ENCODE measurements at places on chromosomes 6 and 20.

DNA sequence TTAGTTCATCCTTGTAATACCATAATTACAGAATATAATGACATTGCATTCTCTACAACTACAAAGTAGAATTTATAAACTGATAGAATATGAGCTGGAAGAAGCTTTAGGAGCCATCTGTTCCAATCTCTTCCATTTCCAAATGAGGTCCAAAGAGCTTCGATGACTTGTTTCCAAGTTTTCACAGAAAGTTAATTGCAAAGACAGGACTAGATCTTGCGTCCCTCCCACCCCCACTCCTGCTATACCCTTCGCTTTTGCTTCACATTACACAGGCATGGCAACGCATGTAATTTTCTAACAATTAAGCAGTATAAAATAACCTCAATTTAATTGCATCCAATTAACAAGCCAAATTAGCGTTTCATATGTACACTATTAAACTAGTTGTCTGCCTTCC lies 7.0 kb downstream of the HIVEP2 start:
- DNase-seq = no peak

DNA sequence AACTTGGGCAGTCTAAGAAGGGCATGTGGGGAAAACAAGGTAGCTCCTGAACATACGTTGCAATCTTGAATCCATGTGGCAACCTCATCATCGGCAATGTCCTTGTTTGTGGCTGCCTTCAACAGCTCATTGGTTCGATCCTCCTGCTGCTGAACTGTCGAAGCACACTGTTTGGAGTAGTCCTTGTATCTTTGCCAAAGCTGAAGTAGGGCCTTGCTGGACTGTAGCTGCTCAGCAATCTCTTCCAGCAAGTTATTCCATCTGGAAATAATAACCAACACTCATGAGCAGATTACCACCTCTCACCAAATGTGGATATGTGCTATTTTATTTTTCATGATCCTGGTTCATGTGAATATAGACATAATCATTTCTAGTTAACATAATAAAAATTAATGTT lies 413.3 kb downstream of the ESR1 start:
- DNase-seq = no peak

- no peak for DNase-seq
Observed at GRCh38 chr20:1484438-1485116, 6.6 kb downstream of the SIRPB2 start.

DNA sequence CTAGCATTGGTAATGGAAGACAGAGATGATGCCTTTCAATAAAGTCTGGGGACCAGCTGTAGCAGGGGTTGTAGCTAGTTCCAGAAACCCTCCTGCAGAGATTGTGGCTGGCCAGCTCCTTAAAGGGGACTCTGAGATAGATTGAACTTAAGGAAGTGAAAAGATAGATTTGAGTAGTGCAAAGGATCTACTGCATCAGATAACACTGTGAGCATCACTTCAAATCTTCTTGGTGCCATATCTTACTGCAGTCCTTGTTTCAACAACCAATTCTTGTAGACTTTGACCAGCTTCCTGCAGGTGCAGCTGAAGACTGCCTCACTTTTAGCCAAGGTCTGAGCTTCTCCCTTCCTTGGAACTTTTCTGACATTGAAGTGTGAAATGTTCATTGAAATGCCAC lies 14.8 kb upstream of the CEP162 start:
- DNase-seq = no peak

DNA sequence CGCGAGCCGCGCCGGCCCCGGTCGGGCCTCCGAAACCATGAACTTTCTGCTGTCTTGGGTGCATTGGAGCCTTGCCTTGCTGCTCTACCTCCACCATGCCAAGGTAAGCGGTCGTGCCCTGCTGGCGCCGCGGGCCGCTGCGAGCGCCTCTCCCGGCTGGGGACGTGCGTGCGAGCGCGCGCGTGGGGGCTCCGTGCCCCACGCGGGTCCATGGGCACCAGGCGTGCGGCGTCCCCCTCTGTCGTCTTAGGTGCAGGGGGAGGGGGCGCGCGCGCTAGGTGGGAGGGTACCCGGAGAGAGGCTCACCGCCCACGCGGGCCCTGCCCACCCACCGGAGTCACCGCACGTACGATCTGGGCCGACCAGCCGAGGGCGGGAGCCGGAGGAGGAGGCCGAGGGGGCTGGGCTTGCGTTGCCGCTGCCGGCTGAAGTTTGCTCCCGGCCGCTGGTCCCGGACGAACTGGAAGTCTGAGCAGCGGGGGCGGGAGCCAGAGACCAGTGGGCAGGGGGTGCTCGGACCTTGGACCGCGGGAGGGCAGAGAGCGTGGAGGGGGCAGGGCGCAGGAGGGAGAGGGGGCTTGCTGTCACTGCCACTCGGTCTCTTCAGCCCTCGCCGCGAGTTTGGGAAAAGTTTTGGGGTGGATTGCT lies 1.3 kb downstream of the VEGFA start:
- DNase-seq = peak; percentile 43

- DNase-seq = peak; percentile 41
Observed at GRCh38 chr6:73285674-73286283, 22.8 kb upstream of the KHDC1 start.

DNA sequence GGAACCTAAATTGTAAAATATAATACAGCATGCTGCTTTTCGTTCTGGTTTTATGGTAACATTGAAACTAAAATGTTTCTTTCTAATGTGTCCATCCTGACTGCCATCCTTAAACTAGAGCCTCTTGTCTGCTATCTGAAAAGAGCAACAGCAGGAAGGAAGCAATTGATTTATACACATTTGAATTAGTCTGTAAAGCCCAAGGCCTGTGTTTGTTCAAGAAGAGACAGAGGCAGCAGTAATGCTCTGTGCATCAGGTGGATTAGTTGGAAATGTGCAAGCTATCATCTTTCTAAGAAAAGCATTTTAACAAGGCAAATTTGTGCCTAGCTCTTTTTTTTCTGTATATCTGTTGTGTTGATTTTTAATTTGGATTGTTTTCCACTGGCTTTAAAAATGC lies 128.6 kb downstream of the SCAF8 start:
- DNase-seq = no peak

DNA sequence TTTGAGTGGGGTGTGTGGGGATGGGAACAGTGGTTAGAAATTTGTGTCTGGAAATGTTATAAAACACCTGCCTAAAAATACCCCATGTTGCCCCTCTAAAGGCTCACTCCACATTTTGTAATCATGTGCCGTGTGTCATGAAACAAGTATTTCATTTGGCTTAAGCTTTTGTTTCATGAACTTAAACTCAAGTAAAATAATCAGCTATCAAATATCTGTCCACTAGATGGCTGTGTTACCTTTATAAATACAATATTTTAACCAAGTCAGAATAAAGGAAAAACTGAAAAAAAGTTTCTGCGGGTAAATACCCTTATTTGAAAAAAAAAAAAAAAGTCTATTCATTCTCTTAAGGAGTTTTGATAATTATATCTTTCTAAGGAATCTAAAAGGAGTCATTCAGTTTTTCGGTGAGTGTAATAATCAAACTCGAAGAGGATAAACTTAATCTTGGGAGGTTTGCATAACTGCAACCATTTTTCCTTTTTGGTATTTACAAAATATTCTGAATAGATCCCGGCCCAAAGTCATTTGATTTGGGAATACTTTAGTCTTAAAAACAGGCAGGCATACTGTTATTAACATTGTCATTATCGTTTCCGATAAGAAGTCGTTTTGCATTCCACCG lies 29.9 kb upstream of the MTRF1L start:
- peak; percentile 59 for DNase-seq

DNA sequence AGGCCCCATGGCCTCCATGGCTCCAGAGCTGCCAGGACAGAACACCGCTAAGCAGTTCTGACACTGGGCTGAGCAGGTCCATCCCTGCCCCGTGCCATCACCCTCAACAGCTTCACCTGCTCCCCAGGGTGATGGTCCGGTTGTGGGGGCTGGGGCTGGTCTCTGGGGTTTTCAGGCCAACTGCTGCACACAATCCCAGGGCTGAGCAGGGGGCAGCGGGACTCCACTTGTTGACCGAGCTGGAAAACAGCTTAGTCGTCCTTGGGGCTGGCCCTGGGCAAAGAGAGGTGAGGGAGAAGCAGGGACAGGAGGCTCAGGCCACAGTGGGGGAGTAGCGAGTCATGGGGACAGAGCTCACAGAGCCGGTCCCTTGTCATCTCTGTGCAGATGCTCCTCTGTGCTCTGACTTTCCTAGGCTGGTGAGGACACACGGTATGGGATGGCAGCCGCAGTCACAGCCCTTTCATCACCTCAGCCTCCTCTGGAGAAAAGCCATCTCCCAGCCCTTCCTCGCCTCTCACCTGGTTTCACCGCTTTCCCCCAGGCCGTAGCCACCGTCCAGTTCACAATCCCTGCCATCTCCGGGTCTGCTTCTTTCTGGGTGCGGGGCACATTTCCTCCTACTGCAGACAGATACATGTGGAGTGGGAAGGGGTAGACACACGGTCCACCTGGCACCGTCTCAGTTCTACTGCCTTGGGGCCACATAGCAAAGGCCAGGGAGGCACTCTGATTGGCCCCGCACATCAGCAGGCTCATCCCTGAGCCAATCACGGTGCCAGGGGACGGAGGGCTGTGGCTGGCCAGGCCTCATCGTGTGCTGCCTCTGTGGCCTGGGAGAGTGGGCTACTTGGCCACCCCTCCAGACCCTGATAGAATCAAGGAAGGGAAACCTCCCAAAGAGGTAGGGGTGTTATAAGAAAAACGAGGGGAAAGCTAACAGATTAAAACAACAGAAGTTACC lies 19.1 kb downstream of the MDFI start:
- DNase-seq = no peak

DNA sequence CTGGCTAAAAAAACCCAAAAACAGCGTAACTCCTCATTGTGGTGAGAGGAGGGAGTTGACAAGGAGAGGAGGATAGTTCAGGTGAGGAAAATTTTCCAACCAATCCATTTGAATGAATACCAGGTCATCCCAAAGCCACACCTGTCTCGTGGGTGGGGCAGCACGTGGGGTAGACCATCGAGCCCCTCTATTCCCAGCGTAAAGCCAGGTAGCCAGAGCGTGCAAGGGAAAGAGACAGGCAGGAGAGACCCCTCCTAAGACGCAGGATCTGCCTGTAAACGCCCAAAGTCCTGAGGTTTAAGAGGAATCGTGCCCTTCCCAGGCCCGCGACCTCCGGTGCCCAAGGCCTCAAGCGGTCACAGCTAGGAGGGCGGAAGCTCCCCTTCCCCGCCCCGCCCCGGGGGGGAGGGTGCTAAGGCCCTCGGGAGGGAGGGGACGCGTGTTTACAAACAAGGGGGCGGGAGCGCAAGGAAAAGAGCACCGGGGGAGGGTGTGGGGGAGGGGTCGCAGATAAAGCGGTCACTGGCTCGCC lies 712 bp downstream of the RXRB start:
- no peak for DNase-seq

- DNase-seq = no peak
Observed at GRCh38 chr20:4697831-4698221, 23.9 kb upstream of the PRND start.

DNA sequence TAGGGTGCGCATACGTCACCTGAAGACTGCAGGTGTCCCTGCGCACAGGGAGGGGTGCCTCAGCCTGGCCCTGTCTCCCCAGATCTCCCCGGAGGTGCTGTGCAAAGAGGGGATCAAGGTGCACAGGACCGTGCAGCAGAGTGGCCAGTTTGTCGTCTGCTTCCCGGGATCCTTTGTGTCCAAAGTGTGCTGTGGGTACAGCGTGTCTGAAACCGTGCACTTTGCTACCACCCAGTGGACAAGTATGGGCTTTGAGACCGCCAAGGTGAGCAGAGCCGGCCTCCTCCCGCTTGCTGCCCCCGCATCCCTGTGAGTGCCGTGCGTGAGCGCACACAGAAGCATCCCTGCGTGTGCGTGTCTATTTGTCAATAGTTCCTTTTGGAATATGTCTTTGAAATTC lies 150.7 kb downstream of the DTNBP1 start:
- DNase-seq = no peak

DNA sequence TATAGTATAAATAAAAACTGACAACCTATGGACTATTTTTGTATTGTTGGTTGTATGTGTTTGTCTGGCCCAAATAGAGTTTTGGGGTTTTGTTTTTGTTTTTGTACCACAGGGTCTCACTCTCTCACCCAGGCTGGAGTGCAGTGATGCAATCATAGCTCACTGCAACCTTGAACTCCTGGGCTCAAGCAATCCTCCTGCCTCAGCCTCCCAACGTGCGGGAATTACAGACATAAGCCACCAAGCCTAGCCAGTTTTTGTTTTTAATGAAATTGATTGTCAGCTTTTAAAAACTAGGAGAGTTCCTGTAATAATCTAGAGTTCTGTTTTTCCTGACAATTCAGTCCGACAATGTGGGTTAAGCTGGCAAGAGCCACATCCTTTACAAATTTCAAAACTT lies 98.7 kb downstream of the ZMYND8 start:
- no peak for DNase-seq

DNA sequence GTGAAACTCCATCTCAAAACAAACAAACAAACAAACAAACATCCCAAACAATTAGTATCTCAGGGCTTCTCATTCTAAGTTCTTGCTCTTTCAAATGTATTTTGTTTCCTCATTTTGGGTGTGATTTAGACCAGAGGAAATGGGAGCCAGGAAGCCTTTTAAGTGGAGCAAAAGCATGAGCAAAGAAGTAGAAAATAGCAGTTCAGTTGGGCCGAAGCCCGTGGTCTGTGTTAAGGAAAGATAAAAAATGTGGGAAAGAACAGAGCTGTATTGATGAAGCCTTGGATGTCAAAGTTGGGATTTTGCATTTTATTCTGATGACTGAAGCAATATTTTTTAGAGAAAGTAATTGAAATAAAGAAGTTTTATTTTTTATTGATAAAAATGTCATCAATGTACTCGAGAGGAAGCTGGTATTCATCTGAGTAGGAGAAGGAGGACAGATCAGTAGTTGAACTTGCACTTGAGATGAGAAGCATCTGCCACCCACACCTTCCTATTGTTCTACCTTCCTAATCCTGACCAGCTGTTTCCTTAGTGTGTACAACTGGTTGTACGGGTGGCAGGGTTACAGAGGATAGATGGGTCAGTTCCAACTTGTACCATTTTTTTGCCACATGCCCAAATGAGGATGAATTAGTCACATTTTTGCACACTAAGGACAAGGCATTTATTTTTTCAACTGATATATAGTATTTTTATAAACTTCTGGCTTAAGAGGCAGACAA lies 56.1 kb downstream of the KIAA0408 start:
- DNase-seq = no peak

DNA sequence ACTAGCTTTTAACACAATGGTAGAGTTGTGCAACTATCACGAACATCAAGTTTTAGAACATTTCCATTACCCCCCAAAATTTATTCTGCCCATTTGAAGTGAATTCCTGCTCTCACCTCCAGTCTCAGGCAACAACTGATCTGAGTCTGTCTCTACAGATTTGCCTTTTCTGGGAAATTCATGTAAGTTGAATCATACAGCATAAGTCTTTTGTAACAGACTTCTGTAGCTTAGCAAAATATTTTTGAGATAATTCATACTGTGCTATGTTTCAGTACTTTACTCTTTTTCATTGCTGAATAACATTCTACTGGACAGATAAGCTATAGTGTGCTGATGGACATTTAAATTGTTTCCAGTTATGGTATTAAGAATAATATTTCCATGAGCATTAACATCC lies 447.3 kb upstream of the GJE1 start:
- DNase-seq = no peak
